Activated B cell treated with CpG ODN at 0.5 μM for 24 hours (primary cell): ENCODE measurements at places on chromosomes 2 and 18. TPM values are rescaled to one million over a fixed set of nuclear protein-coding genes. Genes with fewer than 3 reads are reported as not detected.

Gene ITGB6
- total RNA-seq = not detected in 2 replicates

Gene LIMS2
- total RNA-seq = 5.1 and 5.3 TPM in 2 replicates

Gene MAPRE3
- 4.6 and 6.3 TPM in 2 replicates for total RNA-seq

- no peak for DNase-seq
Measured at GRCh38 chr2:48902521-48902920, 147.0 kb upstream of the LHCGR start.

GRCh38 chr2:177900082-177900481 lies 172.5 kb downstream of the PDE11A start:
- no peak for DNase-seq

GRCh38 chr2:155384555-155385123 lies 686.1 kb downstream of the KCNJ3 start:
- DNase-seq = no peak

DNA sequence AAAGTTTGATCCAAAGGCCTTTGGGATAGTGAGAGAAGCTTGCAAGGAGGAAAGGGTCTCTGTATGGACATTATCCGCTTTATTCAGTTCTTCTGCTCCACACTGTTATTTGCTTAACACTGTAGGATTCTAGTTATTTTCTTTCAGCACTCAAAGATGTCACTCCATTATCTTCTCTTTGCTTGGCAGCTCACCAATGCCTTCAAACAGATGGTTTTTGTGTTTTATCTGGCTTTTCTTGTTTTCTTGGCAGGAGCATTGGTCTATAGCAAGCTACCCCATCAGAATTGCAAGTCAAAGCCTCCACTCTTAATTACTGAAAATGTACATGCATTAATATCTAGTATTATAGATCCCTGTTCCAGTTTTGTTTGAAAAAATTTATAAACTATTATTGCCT lies 138.8 kb downstream of the EVA1A start:
- DNase-seq = no peak

DNA sequence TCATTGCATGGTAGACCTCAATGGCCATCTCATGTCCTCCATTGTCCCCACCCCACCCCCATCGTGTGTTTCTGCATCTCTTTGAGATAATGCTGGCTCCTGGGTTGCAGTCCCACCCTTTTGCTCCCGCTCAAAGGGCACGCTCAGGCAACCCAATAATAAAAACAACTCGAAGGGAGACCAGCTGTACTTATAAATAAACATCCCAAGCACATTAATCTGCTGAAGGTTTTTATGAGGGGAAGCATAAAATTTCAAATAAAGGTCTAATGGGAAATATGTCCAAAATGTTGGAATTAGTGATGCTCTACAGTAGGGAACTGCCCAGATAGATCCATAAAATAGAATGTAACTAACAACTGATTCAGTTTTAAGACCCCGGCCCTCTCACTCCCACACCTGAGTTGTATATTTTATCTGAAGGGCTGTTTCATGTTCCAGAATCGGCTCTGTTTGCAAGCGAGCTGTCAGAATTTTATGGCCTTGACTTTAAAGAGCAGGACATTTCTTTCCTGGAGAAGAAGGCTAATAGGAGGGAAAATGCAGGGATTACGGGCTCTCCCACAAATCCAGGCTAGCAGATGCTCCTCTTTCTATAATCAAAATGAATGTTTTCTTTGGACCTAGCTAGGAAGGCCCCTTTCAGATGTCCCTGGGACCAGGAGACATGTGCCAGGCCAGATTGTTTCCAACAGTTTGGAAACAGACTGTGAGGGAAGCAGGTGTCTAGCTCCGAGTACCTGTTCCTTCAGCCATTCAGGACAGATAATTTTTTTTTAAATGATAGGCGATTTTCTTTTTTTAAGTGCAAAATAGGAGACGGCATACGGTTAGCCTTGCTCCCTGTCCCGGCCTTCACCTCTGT lies 103.7 kb downstream of the APOB start:
- no peak for DNase-seq

- no peak for DNase-seq
Measured at GRCh38 chr2:105454801-105455485, 56.1 kb upstream of the FHL2 start.

DNA sequence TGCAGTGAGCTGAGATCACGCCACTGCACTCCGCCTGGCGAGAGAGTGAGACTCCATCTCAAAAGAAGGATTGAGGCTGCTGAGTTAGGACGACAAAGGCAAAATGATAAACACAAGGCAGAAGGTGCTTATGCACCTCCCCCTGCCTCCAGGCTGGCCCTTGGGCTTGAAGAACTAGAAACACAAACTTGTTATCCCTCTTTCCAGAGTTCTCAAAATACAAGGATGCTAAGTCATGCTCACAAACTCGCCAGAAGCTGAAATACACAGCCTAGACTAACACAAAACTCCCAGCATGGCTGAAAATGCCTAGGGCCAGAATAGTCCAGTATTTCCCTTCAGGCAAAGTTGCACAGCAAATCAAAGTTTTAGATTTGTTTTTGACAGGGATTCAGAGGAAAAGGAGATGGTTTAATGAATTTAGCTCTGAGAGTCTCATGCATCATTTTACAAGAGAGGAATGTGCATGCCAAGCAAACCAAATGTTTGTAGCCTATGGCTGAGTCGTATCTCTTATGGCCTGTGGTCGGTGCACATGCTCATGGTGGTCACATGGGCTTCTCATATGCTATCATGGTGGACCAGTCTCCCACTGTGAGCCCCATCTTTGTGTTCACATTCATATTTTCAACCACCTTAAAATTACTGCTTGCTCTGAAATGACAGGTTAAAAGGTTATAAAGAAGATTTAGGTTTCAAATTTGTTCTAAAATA lies 16.2 kb upstream of the MREG start:
- DNase-seq = no peak

GRCh38 chr18:39648616-39649015 lies 2083.0 kb upstream of the CELF4 start:
- no peak for DNase-seq
